ENCODE measurements at places on chromosomes 6 and 20. TPM values are rescaled to one million over a fixed set of nuclear protein-coding genes. Genes with fewer than 3 reads are reported as not detected.
A peak's percentile ranks its signal among the peaks of the same experiment; 100 is the strongest.

DNA sequence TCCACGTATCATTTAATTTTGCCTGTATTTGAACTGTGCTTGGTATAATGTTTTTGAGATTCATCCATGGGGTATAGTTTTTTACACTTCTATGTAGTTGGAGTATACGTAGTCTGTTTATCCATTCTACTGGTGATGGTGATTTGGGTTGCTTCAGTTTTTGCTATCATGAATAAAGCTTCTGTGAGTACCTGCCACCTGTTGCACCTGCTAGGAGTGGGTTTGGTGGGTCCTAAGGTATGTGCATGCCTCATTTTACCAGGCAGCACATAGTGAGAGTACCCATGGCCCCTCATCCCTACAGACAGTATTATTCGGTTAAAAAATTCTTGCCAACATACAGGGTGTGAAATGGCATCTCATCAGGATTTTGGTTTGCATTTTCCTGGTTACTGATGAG, 92.9 kb downstream of the DNAH8 start:
- DNase-seq, result no peak

- DNase-seq, result no peak
Measured at GRCh38 chr6:19731282-19731681, 105.9 kb upstream of the ID4 start.

DNA sequence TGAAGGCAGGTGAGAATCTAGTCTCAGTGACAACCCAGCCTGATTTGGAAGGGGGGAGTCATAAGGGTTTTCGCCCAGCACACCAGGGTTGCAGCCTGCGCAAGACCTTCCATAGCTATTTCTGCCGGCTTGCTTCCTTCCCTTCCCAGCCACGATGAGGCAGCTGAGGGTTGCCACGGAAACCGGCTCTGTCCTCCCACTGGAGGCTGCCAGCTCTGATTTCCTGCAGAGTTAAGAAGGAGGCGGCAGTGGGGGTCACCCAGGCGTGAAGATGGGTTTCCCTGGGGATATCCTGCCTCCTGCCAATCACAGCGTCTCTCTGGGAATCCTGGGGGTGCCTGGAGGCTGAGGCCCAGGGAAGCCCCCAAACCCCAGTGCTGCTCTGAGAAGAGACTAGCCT, 23.1 kb upstream of the KCNB1 start:
- DNase-seq, result no peak

- no peak for DNase-seq
Measured at GRCh38 chr6:43917878-43918382, 147.9 kb downstream of the VEGFA start.

- no peak for DNase-seq
Measured at GRCh38 chr6:16519265-16520242, 241.7 kb downstream of the ATXN1 start.

DNA sequence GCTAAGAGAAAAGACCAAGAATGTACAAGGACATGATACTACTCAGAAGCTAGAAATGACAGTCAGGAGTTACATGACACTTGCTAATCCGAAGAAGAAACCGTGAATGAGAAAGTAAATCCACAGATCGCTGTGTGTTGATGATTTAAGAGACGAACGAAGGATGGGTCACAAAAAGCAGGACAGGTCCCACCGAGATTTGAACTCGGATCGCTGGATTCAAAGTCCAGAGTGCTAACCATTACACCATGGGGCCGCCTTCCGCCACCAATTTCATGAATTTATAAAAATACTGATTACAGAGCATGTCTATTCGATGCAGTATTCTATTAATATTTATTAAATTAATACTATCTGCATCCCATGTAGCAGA, 54.0 kb upstream of the BTN3A2 start:
- DNase-seq, result peak; percentile 47

DNA sequence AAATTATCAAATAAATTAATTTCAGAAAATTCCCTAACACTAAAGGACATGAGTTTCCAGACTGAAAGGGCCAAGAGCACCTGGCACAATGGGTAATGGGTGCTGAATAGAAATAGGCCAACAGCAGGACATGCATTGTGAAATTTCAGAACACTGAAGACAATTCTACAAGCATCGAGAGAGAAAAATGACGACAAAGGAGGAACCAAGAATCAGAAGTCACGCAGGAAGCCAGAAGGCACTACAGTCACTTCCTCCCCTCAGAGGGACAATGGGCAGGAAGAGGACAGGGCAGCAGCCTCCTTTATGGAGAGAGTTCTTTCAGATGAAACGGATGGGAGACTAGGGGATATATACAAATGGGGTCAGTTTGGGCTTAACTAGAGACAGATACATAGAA, 29.6 kb downstream of the PCNA start:
- no peak for DNase-seq

DNA sequence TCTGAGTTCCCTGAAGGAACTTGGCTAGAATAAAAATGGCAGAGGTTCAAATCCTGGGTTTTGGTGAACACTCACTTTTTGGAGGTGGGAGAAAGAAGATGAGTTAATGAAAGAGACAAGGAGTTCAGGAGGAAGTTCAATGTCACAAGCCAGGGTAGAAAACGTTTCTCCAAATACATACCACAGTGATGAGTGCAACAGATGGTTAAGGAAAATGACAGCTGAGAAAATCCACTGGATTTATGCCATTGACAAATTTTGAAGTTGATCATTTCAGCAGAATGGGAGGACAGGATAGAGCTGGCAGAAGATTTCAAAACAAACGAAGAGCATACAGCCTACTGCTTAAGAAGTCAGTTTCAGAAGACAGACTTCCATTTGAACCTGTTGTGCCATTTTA, 122.7 kb downstream of the GFRAL start:
- no peak for DNase-seq

- no peak for DNase-seq
Measured at GRCh38 chr6:157864185-157864761, 41.2 kb downstream of the SNX9 start.

- no peak for DNase-seq
Measured at GRCh38 chr6:20817806-20818320, 283.6 kb downstream of the CDKAL1 start.

DNA sequence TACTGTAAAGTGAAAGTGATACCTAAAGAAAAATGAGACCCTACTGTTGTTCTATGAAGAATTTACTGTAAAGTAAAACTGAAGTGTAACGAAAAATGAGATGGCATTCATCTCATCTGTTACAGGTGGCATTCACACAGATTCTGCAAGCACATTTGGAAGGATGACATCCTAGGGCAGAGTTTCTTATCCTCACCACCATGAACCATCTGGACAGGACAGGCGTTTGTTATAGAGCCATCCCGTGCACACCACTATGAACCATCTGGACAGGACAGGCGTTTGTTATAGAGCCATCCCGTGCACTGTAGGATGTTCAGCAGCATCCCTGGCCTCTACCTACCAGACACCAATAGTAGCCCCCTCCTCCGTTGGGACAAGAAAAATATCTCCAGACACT, 294.8 kb downstream of the GMDS start:
- DNase-seq, result no peak

GRCh38 chr20:25000268-25000801, 7.8 kb upstream of the APMAP start:
- DNase-seq, result no peak

DNA sequence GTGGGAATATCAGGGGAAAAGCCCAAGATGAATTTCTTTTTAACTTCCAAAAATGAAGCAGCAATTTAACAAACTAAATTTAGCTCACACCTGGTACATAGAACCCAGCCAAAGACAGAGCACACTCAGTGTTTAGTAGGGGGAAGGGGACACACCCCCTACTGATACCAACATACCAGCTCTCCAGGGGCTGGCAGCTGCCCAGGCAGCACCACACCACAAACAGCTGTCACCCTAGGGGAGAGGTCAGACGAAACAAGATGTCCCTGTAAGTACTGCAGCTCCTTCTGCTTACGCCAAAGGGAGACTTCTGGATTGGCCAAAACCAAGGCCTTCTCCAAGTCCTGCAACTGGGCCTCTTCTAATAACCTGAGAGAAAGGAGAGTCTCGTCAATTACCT, 26.0 kb downstream of the MDN1 start:
- no peak for DNase-seq

GRCh38 chr20:49890471-49891361, 24.6 kb downstream of the SPATA2 start:
- DNase-seq, result no peak

- no peak for DNase-seq
Measured at GRCh38 chr6:39057251-39058155, 8.9 kb downstream of the GLP1R start.

GRCh38 chr20:11734431-11734830, 183.3 kb upstream of the BTBD3 start:
- no peak for DNase-seq

GRCh38 chr6:155263373-155264063, at the start of gene CLDN20:
CLDN20 (plus strand) TSS chr6:155264013; CDS start chr6:155275720, 11,707 bp downstream.
- no peak for DNase-seq

GRCh38 chr6:41306187-41306854, 19.8 kb upstream of the TREM1 start:
- peak; percentile 37 for DNase-seq

DNA sequence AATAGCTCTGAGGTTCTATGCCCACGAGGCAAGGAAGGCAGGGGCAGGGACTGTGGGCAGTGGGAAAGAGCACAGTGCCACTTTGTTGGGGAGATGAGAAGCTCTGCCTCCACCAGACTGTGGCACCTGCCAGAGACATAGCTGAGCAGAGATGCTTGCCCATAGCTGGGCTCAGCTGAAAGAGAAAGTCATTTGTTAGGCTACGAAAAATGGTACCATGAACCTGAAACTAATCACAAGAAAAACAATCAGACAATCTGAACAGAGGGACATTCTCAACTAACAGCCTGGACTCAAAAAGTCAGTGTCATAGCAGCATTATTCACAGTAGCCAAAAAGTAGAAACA, 32.9 kb upstream of the TCP11 start:
- no peak for DNase-seq

GRCh38 chr20:677957-678356, 2.4 kb upstream of the SCRT2 start:
- DNase-seq, result no peak

DNA sequence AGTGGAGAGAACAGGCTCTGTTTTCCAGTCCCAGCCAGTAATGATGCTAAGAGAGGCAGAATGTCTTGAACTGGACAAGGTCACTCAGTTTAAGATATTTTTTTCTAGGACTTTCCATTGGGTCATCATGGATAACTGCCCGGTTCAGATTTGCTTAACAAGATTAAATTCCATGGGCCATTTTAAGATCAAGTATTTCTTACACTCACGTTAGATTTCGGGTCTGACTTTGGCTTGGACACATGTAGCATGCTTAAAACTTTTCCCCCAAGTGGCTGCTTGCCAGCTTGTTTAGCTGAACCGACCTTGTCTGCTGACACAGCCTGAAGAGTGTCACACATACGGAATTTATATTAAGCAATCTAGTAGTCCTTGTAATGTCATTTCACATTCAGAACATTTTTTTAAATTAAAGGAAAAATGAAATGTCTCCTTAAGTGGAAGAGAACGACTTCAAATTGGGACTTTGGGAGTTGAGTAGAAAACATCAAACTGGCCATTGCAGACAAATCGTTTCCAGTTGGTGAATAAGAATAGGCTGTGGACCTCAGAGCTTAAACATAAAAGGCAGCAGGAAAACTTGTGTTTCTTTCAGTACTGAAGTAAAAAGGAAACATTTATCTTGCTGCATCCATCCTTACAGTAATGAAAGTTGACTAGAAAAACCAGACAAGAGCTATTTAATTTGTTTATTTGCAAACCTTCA, 29.0 kb downstream of the ARMC2 start:
- DNase-seq, result no peak

- DNase-seq, result no peak
Measured at GRCh38 chr20:46930640-46931339, 36.1 kb downstream of the EYA2 start.

CEP250 gene
- 4.4 TPM for polyA plus RNA-seq

RAB44 gene
- polyA plus RNA-seq, result not detected

PHF1 gene
- polyA plus RNA-seq, result 81.8 TPM

KHDRBS2 gene
- polyA plus RNA-seq, result not detected

MATN4 gene
- polyA plus RNA-seq, result not detected

SLC22A2 gene
- polyA plus RNA-seq, result not detected

PAX1 gene
- not detected for polyA plus RNA-seq

NKAIN2 gene
- not detected for polyA plus RNA-seq

CCN6 gene
- polyA plus RNA-seq, result not detected

MYH7B gene
- polyA plus RNA-seq, result not detected

PAK5 gene
- not detected for polyA plus RNA-seq

PRRT1 gene
- polyA plus RNA-seq, result 0.60 TPM

SLC17A2 gene
- polyA plus RNA-seq, result not detected

C20orf204 gene
- polyA plus RNA-seq, result not detected
